ENCODE measurements at places on chromosomes 1 and 21.

DNA sequence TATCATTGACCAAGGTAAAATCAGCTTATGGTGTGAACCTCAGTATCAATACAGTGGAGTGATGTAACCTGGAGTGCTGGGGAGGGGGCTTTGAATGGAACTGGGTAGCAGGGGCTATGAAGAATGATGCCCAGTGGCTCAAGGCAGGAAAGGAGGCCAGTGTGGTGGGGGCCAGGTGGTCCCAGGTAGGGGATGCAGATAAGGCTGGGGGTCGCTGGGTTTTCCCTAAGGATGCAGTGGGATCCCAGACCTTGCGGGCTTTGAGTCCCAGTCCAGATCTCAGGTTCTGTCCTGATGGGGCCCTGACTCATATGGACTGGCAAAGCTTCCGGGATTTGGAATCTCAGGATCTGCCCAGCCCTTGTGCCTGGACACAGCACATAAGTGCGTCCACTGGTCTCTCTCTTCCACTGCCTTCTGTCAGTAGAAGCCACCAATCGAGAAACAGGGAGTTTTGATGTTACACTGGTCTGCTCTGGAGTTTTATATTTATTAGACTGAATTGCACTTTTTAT lies 52.0 kb downstream of the S100B start:
- no peak for DNase-seq

DNA sequence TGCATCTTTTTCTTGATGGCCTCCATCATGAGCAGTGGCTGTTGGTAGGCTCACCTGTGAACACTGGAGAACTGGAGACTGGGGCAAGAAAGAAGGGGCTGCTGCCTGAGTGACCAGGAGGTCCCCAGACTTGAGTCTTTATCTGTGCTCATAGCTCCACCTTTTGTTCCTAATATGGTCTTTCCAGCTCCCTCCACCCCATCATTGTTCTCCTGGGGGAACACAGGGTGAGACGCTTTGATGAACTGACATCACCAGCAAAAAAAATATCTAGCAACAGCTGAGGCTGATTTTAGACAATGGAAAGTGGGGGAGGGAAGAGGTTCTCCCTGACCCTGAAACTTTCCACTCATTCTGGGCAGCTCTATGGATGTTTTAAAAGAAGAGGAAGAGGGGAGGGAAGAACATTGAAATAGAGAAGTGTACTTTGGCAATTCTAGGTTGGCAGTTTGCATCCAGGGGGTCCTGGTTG lies at the start of gene TPM3:
Gene TPM3 (minus strand): TSS at position 111 of the 472 bp plus-strand sequence. CDS start 82 bp downstream, at position 29.
- DNase-seq: no peak

DNA sequence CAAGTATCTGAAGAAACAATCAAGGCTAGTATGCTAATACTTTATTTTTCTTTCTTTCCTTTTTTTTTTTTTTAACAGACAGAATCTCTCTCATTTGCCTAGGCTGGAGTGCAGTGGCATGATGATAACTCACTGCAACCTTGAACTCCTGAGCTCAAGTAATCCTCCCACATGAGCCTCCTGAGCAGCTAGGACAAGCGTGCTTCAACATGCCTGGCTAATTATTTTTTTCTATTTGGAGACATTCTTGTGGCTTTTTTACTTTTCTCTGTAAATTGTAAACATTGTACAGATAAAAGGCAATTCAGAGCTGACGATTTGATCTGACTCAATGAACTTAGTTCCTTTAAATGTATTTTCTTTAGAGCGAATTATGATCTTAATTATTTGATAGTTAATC lies 41.4 kb downstream of the CCDC18 start:
- DNase-seq: no peak

DNA sequence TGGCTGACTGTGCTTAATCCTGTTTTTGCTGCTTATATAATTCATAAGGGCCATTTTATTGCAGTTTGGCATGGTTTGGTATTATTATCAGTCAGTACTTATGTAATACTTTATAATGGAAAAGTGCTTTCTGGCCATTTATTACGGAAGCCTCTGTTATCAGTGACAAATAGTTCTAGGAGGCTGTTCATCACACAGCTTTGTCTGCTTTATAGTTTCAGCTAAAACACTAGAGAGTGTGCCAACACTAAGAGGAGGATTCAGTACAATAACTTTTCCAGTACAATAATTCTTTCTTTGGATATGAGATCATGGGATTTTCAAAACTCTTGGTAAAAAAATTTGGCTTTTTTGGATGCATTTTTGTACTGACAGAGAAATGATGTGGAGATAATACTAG lies 102.9 kb upstream of the PTGFR start:
- DNase-seq: no peak

- DNase-seq: no peak
Observed at GRCh38 chr21:41925767-41926116, 28.1 kb downstream of the C2CD2 start.

DNA sequence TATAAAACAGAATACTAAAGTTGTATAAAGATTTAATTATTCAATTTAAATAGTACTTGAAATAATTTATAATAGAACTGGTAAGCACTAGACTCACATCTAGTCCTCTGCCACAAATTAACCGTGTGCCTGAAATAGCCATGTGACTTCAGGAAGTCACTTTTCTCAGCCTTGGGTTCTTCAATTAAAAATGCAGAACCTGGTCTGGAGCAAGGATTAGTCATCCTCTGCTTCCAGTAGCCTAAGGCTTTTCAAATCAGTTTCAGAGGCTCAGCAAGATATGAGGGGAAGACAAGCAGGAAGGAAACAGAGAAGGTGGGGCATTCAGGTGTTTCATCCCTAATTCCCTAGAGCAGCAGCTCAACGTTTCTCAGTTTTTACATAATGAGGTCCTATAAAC lies 23.0 kb downstream of the DPH5 start:
- no peak for DNase-seq

GRCh38 chr1:121558514-121558913 lies 373.7 kb downstream of the SRGAP2C start:
- DNase-seq: no peak

DNA sequence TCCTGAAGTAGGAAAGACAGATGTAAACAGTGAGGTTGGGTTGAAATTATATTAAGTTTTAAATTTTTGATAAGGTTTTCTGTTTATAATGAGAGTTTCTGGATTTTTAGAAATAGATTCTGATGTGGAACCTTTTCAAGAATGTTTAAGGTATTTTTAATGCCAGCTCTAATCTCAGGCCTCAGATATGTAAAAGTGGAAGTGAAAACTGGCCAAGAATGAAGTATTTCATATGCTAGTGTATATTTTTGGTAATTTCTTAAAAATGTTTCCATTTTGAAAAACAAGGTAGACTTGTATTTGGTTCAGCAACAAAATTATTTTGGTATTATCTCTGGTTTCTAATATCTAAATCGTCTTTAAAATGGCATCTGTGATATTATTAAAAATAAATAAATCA lies 14.4 kb downstream of the IFNAR1 start:
- DNase-seq: no peak

- DNase-seq: no peak
Observed at GRCh38 chr1:44073528-44073927, 42.3 kb upstream of the SLC6A9 start.

DNA sequence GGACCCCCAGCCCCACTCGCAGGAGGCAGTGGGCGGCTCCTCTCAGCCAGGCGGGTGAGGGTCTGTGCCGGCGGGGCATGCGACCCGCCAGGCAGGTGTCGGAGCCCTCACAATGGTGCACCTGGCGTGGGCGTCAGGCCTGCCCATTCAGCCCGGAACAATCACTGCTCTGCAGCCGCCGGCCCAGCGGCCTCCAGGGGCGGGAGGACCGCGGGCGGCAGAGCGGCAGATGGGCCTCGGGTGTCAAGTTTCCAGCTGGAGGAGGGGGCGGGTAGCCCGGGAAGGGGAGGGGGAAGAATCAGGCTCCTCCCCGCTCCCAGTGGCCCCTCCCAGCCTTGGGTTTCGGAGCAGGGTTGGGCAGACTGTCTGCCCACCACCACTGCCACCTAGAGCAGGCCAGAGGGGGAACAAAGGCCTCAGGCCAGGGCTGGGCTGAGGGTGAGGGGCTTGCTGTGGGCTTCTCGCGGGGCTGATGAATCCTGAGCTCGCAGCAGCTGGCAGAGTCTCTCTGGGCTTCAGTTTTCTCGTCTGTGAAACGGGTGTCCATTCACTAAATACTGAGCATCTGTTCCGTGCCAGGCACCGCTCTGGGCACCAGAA lies 39.5 kb upstream of the CASZ1 start:
- DNase-seq: no peak

DNA sequence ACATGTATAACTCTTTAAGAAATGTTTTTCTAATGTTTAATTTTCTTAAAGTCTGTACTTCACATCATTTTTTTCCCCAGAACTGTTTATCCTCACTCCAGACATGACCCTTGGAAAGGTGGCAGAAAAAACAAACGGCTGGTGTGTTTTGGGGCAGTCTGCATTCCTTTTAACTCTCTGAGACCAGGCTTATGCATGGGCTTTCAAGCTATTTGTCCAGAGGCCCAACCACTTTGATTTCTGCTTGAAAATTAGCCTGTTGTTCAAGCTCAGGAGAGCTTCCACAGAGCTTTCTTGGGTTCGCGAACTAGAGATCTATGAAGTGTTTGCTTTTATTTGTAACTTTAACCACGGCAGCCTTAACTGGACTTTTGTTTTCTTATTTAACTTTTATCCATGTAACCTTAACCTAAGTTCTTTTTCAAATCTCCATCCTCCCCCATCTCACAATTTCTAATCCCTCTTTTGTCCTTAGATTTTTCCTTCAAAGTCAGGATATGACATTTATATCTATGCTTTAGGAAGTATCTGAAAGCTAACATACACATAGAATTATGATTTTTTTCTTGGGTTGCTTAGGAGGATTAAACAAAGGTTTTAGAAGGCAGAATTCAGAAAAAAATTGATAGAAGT lies 111.8 kb downstream of the FGGY start:
- DNase-seq: no peak

DNA sequence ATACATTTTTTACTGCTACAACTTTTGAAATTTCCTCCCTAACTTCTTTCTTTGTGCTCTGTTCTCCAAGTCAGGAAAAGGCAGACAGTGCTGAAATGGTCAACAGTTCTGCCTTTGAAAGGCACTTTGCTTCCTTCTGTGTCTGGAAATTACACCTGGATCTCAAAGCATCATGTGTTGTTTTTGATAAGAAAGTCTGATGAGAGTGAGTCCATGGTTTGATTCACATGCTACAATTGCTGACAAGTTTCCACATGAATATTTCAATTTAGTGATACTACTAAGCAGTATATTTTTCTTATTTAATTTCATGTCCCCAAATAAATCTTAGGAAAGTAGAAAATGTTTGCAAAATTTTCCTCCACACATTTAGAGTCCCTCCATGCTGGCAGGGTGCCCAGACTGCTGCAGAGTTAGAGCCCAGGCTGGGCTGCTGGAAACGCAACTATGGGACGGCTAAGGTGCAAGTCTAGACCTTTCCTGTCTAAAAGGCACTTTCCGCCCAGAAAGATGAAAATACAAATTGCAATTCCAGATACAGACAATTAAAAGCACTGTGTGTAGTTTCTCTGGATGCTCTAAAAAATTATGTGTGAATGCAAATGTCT lies 96.6 kb upstream of the RUNX1 start:
- no peak for DNase-seq

DNA sequence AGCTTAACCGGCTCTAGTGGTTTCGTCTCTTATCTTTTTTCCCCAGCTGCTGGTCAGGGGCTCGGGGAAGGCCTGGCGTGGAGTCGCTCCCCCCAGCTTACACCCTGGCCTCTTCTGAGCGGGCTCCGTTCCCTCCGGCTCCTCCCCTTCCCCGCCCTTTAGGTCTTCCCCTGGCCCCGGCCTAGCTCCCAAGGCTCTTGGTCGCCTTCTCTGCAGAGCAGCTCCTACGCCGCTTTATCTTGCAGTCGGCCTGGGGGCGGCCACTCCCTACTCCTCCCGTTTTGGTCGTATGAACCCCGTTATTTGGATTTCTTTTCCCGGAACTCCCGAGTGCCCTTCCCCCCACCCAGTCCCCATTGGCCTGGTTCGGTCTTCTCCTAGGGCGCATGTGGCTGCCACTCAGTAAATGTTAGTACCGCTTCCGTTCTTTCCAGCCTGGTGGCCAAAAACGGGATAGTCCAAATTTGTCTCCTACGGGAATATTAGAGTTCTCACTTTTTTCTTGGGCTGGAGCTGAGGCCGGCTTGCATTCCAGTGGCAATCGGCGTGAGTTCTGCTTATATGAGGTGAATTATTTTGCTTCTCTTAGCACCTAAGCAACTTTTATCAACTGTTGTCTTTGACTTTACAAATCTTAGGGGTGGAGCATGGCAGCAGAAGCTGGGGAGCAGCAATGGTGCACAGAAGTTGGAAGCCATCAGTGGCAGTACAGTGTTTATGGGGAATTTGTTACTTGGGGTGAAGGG lies 467 bp downstream of the THRAP3 start:
- no peak for DNase-seq

GRCh38 chr1:192887426-192887825 lies 78.6 kb downstream of the RGS2 start:
- DNase-seq: no peak

- no peak for DNase-seq
Observed at GRCh38 chr1:64470665-64471217, 812 bp downstream of the CACHD1 start.

GRCh38 chr1:62401034-62401760 lies 35.7 kb upstream of the USP1 start:
- no peak for DNase-seq

GRCh38 chr1:219310181-219310728 lies 136.6 kb downstream of the LYPLAL1 start:
- DNase-seq: no peak

DNA sequence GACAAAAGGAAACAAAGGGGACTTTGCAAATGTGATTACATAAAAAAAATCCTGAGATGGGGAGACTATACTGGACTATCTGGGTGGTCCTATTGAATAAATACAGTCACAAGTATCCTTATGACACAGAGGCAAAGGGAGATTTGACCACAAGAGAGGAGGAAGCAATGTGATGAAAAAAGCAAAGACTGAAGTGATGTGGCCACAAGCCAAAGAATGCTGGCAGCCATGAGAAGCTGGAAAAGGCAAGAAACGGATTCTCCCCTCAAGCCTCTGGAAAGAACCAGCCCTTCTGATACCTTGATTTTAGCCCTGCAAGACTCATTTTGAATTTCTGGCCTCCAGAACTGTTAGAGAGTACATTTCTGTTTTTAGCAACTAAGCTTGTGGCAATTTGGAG lies 36.4 kb downstream of the OLFML2B start:
- DNase-seq: no peak

DNA sequence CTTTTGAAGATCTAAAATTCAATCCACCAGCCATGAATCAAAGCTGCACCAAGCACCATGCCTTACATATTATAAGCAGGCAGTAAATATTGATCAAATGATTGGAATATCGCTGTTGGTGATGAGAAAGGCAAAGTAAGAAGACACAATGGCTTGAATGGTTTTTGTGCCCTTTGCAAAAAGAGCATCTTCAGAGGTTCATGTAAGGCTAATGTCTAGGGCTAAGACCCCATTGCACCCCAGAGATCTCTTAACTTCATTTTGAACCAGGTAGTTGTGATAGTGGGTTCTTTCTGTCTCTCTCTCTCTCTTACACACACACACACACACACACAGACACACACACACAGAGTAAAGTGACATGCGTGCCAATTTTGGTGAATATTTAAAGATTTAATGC lies 12.0 kb downstream of the PROX1 start:
- DNase-seq: no peak
